T-helper 17 cell (primary cell): ENCODE measurements at places on chromosomes 12 and 14. TPM values are rescaled to one million over a fixed set of nuclear protein-coding genes. Genes with fewer than 3 reads are reported as not detected.
A peak's percentile ranks its signal among the peaks of the same experiment; 100 is the strongest.

PRKD1 gene
- not detected for total RNA-seq

LTBP2 gene
- total RNA-seq, result 0.57 TPM

CAPRIN2 gene
- total RNA-seq, result 19.1 TPM

SAMD15 gene
- total RNA-seq, result 0.32 TPM

RNU4-1 gene
- 2,286 TPM for total RNA-seq

ATP5F1B gene
- total RNA-seq, result 297 TPM

GRCh38 chr12:597926-598568 lies 65.2 kb downstream of the NINJ2 start:
- no peak for DNase-seq

DNA sequence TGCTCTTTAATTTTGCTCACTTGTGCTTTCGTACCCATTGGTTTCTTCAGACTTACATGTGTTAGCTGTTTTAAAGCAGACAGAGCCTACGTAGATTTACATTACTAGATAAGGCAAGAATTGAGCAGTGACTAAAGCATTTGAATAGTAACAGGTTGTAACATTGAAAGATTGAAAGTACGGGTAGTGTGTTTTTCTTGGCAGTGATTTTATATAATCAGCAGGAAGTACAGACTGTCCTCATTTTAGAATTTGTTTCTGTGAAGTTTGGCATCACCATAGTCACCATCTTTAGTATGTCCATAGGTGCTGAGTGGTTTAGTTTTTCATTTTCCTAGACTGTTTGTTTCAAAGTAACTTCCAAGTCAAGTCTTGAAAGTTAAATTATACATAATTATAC lies 14.0 kb downstream of the RTRAF start:
- no peak for DNase-seq

DNA sequence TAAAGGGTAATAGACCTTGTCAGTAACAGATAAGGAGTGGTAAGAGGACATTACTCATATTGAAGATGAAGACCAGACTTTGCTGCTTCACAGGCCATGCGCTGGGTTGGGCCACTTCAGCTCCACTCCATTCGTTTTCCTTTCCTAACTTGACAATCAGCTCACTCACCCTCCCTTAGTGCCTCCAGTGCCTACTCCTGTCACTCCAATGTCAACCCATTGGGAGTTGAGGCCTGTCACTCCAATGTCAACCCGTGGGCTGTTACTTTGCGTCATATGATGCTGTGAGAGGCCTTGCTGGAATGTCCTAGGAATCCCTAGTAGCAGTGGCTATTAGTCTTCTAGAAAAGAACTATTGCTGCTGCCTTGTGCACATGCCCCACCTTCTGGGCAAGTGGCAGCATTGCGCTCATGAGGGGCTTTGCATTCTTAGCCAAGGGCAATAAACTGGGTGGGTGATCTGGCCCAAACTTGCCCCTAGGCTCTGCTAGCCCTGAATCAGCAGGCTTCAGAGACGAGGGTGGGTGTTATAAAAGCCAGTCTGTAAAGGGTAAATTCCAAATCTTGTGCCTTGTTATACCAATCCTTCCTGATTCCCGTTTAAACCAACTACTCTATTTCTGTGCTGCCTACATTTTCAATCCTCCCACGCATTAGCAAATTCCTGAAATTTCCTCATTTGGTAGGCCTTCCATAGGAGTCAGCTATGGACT lies 36.1 kb downstream of the BAZ2A start:
- peak; percentile 38 for DNase-seq

GRCh38 chr12:31591380-31591901 lies 505 bp upstream of the DENND5B start:
- no peak for DNase-seq

GRCh38 chr14:72512925-72513324 lies 381.0 kb downstream of the DPF3 start:
- no peak for DNase-seq

- no peak for DNase-seq
Measured at GRCh38 chr12:12449533-12450025, 92.7 kb downstream of the BORCS5 start.

GRCh38 chr14:35438910-35439713 lies 34.6 kb upstream of the NFKBIA start:
- DNase-seq, result no peak

GRCh38 chr14:61730756-61731373 lies 31.4 kb upstream of the SNAPC1 start:
- DNase-seq, result no peak

DNA sequence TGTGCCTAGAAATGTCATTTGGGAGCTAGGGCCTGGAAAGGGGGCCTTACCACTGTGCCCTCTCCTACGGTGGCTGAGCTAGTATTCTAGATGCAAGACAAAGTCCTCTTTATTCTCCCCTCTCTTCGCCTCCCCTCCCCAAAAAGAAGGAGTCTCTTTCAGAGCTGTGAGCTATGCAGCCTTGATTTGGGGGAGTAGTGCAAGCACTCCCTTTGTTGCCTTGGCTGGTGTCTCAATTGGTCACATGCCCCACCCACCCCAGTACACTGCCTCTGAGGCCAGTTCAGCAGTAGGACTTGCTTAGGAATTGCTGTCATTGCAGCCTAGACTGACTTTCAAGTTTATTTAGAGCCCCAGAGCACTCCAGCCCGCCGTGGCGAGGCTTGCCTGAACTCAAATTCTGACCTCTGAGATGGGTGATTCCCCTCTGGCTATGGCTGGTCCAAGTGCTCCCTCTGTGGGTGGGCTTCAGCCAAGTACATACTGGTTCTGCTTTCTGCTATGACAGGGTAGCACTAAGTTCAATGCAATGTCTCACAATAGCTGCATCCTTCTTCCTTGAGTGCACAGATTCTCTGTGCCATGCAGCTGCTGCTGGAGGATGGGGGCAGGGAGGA lies 37.0 kb upstream of the FBXO33 start:
- no peak for DNase-seq

DNA sequence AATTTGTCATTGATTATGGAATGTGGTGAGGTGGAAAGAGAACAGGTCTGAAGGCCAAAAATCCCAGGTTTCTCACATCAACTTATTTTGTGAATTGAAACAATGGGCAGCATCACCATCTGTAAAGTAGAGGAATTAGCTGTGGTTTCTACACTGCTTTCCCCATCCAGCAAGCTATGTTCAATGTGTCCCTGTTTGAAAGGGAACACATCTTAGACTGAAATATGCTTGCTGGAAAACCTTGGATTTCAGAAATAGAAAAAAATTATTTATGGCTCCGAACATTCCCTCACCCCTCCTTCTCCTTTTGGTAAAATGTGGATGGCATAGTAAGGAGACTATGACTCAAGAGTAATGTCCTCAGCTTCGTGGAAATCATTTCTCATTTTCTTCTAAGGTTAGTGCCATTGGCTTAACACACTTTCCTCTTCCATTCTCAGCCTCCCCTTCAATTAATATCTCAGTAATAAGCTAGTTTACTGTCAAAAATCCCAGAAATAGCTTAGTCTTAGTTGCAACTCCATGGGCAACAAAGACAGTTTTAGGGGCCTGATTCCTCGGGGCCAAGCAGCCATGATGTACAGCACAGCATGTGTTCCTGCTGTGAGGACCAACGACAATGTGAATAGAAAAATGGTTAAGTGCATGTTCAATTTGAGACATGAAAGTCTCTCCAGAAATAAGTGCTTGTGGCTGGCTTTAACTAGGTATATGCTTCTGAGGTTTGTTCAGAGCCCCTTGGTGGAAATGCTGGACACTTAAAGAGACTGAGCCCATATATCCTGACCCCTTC lies 205.8 kb upstream of the SLC38A2 start:
- DNase-seq, result no peak

DNA sequence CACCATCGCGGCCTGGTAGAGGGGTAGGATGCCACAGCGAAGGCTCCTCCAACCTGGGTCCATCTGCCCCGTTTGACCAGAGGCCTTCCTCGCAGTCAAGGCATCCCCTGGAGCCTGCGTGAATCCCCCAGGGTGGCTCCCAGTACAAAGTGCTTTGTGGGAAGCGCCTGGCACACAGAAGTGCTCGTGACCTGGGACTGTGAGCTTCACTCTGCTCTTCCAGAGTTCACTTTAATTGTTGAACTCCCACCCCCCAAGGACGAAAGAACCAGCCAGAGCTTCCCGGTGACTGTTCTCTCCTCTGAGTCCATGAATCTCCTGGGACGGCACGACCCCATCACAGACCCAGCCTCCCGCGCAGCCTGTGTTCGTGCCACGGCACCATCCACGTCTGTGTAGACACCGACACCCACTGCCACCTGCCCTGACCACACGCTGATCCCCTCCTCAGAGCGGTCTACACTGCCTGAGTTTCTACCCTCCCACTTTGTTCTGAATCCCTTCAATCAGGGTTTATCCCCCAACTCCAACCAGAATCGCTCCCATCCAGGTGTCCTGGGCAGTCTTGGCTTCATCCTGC lies 15.9 kb downstream of the P2RX2 start:
- DNase-seq, result no peak

DNA sequence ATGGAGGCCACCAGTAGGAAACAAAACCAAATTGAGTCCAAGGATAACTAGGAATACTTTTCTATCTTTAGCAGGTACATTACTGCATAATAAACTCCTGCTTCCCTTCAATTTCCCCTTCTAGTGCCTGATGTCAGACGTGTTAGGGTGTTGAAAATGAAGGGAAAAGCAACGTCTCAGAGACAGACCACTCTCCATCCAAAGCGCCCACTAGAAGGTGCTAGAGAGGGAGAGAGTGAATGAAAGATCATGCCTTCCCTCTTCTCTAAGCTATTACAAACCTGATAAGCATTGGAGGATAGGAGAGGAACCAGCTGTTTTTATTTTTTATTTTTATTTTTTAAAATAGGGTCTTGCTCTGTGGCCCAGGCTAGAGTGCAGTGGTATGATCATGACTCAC lies 64.1 kb downstream of the ZNF641 start:
- DNase-seq, result no peak

DNA sequence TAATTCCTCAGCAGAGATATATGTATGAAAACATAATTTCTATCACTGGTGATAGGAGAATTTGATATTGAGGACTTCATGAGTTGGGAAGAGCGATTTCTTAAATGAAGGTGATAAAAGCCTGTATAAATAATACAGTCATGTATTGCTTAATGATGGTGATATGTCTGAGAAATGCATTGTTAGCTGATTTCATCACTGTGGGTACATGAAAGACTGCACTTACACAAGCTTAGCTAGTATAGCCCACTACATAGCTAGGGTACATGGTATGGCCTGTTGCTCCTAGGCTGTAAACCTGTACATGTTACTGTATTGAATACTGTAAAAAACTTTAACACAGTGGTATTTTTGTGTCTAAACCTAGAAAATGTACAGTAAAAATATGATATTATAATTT lies 63.4 kb downstream of the ANO4 start:
- DNase-seq, result no peak

DNA sequence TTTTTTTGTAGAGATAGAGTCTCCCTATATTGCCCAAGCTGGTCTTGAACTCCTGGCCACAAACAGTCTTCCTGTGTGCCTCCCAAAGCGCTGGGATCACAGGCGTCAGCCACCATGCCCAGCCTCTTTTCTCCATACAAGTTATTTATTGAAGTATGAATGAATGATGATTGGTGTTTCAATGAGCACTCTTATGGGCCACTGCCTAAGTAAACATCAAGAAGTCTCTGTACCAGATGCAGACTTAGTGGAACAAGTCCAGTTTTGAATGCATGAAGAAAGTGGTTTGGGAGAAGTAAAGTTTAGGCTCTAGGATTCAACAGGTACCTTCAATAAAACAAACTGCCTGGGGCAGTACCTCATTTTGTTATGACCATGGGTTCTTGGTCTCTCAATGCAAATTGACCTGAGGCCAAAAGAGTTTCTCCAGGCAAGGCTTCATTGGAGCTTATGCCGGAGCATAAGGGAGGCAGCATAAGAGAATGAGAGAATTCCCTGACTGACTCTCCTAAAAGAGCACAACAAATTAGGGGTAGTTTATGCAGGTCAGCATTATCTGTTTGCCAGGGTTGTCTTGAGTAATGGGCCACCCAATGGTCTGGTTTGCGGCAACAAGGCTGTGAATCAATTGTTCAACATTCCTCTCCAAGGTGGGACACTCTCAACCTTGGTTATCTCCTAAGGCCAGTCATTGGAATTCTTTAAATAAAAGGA lies 1.1 kb upstream of the GMFB start:
- no peak for DNase-seq

GRCh38 chr14:88297306-88297705 lies 25.8 kb downstream of the KCNK10 start:
- DNase-seq, result no peak

GRCh38 chr12:121822393-121823100 lies 18.7 kb downstream of the SETD1B start:
- DNase-seq, result no peak

DNA sequence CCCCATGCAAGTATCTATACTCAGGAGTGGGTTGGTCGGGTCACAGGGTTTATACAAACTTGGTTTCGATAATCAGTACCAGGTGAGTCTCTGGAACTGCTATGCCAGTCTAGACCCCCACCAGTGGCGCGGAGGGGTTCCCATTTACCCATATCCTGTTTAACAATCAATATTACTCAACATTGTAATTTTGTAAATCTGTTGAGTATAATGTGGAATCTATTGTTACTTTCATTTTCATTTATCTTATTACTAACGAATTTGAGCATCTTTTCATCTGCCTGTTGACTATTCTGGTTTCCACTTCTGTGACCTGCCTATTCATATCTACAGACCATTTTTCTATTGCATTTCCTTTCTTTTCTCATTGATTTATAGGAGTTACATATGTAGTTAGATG lies 275.2 kb upstream of the CRY1 start:
- no peak for DNase-seq

GRCh38 chr14:55121628-55122439 lies 7.2 kb upstream of the LGALS3 start:
- DNase-seq, result no peak

DNA sequence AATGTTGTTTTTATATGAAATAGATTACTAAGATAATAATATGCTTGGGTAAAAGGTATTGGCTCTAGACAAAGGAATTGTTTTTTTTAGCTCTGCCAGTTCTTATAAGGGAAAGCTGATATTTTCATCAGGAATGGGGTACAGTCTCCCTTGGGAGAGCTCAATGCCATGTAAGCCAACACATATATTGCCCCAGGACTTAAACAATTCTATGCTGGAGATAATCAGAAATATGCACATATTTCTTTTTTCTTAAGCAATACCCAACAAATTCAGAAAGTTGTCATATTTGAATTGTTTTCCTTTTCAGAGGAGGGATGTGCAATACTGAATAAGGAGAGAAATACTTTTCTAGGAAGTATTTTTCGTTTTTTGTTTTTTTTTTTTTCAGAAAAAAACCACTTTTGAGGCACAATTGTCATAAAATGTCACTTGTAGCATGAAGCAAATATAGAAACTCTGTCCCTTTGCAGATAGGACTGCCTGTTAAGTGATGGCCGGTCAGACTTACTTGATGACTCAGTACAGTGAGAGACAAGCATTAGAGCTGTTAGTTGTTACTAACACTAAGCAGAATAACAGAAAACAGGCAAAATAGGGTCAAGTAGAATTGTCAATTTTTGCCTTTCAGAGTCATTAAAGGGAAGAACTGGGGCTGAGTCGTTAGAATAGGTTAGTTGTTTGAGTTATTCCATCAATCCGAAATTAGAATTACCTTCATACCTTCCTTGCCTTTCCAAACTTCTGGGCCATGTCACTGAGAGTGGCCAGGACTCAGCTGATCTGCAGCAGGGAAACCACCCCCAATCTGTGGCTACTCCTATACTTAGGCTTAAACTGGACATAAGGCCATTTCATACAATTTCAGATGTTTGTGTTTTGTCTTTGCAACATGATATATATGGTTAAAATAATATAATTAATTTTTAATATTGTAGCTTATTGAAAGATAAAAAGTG lies 168.1 kb downstream of the SLC38A4 start:
- DNase-seq, result no peak

GRCh38 chr14:93880021-93880820 lies 46.9 kb upstream of the FAM181A start:
- DNase-seq, result no peak
